CD8-positive, alpha-beta memory T cell (primary cell): ENCODE measurements at places on chromosomes 13 and 19. TPM values are rescaled to one million over a fixed set of nuclear protein-coding genes. Genes with fewer than 3 reads are reported as not detected.

- DNase-seq, result no peak
These were observed 20.3 kb upstream of the RAP2A start for GRCh38 chr13:97413694-97414093.

Gene NANOS3
- 1.5 TPM for total RNA-seq

GRCh38 chr13:93169980-93170379 is 56.6 kb upstream of the GPC6 start:
- no peak for DNase-seq

- DNase-seq, result no peak
These were observed at the start of gene TNFSF11 for GRCh38 chr13:42574011-42574410. TSS of gene TNFSF11 (plus strand) at chr13:42574152. CDS start at chr13:42574304, 152 bp downstream.

DNA sequence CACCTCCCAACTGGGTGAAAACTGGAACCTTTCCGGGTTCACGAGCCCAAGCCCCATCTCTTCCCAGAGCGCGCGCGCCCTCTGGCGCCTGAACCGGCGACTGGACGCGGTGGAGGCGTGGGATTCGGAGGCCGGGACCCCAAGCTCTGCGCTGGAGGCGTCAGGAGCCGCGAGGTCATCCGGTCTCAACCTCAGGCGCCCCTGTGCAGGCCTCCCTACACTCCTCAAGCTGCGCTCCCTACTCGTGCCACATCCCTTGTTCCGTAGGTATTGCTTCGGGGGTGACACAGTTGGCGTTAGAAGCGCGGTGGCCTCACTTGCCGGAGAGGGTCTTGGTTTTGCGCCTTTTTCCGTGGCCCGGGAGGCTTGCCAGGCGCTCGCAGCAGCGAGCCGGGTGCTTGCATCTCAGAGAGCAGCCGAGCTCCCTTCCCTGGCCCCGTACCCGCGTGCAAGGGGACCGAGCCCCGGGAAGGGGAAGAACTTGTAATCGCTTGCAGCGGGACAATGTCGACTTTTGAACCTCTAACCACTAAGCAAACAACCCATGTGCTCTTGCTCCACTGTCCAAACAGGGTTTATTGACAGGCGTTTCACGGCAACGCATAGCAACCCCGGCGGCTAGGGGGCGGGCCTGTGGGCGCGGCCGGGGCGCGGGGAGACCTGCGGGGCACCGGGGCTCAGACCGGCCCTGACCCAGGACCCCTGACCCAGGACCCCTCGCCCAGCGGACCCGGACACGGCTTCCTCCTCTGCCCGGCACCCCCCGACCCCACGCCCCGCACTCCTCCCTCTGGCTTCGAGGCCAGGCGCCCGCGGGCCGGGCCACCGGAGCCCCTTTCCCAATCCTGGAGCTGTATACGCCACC is 8.5 kb downstream of the CDX2 start:
- DNase-seq, result no peak

Gene IRF2BP1
- total RNA-seq, result 18.6 TPM
